LoVo (cell line): ENCODE measurements at places on chromosomes 2 and 18.

GRCh38 chr2:174012347-174013314 is 47.5 kb upstream of the SP3 start:
- DNase-seq = no peak

- no peak for DNase-seq
Observed at GRCh38 chr2:149039213-149039724, 770 bp downstream of the LYPD6B start.

DNA sequence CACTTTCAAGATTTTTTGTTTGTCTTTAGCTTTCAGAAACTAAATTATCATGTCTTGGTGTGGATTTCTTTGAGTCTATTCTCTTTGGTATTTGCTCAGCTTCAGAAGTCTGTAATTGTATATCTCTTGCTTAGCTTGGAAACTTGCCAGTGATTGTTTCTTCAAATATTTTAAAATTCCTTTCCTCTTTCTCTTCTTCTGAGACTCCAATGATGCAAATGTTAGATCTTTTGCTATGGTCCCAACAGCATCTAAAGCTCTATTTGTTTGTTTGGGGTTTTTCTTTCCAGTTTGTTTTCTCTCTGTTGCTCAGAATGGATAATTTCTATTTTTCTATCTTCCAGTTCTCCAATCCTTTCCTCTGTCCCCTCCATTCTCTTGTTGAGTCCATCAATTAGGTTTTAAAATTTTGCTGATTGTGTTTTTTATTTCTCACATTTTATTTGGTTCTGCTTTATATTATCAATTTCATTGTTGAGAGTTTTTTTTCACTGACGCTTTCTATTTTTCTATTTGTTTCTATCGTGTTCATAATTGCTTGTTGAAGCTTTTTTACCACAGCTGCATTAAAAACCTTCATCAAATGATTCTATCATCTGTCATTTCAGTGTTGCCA is 81.5 kb upstream of the DAPL1 start:
- no peak for DNase-seq

DNA sequence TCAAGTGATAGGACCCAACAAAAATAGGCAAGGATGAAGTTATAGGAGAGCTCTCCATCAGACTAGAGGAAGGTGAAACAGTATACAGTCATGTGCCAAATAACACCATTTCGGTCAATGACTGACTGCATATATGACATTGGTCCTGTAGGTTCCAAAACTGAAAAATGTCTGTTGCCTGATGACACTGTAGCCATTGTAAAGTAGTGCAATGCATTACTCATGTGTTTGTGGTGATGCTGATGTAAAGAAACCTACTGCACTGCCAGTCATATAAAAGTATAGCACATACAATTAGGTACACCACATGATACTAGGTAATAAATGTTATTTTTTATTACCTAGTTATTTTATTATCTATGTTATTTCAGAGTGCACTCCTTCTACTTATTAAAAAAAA is 147.9 kb downstream of the GREB1L start:
- no peak for DNase-seq

DNA sequence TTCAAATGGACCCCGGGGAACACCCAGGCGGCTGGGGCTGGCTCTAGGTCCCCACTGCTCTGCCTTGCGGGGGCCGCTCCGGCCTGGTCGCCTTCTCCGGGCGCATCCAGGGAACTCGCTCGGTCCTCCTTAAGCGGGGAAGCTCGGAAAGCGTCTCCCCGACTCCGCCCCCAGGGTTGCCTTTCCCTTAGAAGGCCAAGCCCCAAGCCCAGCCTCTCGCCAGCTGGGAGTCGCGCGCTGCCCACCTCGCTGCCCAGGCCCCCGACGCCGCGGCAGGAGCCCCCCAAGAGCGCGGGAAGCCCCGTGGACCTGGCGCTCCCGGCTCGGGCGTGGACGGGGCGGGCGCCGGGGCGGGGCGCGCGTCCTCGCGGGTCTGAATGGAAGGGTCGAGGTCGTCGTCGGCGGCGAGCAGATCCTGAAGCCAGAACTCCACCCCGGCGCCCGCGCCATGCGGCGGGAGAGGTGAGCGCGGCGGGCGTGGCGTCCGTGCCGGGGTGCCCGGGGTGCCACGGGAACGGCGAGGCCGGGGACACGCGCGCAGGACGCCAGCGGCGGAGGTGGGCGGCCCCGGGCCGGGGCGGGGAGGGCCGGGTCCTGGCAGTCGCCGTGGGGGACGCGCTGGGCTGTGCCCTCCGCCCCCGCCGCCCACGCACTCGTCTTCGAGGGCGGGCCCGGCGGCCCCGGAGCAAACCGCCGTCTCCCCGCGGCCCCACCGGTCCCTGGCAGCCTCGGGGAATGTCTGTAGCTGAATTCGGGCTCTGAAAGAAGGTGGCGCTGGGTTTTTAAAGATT is at the start of gene BOK:
Gene BOK (plus strand): TSS at position 214 of the 791 bp plus-strand sequence. CDS start 739 bp downstream, outside the sequence.
- peak; percentile 76 for DNase-seq

DNA sequence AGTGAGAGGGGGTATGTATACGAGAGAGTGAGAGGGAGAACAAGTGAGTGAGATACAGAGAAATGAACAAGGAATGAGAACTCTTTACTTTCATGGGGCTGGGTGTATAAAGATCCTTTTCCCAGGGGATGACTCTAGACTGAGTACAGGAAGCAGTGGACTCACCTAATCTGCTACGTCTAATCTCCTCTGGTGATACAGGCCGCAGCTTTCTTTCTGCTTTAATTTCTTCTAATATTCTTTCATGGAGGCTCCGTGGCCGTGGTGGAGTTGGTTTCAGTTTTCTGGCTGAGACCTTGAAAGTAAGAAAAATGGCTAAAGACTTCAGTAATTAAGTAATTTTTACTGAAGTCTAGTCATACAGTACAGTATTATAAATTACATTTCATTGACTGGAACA is 85.2 kb downstream of the PRELID3A start:
- no peak for DNase-seq

DNA sequence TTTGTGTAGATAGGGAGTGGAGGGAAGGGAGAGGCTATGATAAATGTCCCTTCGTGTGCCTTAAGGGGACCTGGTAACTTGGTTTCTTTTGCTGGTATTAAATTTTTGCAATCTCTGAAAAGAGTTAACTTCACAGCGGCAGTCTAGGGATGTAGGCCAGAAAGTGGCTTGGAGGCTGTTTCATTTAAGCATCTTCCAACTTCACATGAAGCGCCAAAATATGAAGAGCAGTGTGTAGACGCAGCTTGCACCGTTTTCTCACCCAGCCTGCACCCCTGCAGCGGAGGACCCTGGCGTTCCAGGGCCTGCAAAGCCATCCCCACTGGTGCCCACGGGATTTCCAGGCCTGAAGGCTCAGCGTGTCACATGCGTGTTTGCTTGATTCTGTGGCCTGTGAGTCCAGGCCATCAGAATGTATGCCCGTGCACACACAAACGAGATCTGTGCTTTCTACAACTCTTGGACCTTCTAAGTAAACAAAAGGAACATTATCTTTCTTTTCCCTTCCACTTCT is 87.2 kb upstream of the EPB41L3 start:
- DNase-seq = no peak

- no peak for DNase-seq
Observed at GRCh38 chr2:213175673-213176247, 24.3 kb upstream of the IKZF2 start.

DNA sequence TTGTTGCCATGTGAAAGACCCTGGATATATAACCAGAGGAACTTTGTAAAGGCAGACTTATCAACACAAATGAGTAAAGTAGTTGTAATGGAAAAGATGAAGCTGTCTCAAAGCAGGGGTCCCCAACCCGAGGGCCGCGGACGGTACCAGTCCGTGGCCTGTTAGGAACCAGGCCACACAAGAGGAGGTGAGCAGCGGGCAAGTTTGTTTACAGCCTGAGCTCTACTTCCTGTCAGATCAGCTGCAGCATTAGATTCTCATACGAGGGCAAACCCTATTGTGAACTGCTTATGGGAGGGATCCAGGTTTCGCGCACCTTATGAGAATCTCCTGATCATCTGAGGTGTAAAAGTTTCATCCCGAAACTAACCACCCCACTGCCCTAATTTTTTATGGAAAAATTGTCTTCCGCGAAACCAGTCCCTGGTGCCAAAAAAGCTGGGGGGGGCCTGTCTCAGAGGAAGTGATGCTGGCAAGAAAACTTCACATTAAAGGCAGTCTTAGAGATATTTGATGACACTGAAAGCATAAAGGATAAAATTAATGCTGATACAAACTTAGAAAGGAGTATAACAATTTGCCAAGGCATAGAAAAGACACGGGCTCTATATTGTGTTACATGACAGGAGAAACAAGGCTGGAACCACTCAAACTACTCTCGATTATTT is 57.5 kb upstream of the MSTN start:
- no peak for DNase-seq

DNA sequence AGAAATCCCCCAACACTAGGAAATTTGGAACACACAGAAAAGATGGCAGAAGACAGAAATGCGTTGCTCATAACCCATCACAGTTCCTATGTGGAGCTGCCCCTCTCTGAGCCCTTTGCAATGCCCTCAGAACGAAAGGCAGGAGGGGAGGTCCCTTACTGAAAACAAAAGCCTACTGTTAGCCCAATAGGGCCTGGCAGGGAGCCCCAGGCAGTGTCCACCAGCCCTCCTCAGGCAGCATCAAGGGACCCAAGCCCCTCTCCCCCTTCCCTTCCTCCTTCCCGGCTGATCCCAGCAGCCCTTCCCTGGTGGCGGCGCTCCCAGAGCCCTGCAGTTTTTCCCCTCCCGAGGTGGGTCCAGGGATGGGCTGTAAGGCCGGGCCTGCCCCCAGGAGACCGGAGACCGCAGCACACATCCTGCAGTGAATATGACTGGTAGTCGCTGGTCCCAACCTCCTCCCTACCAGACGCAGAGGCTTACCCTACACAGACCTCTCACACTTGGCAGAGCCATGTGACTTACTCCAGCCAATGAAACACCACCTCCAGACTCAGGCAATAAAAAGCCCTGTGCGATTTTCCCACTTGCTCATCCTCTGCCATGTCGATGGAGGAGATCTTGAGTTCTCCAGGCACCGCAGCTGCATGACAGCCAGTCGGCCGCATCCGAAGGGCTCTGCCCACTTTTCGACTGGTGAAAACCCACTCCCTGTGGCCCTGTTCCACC is 19.4 kb upstream of the DUSP2 start:
- no peak for DNase-seq

GRCh38 chr2:62099523-62100175 is 96.3 kb upstream of the B3GNT2 start:
- DNase-seq = no peak

DNA sequence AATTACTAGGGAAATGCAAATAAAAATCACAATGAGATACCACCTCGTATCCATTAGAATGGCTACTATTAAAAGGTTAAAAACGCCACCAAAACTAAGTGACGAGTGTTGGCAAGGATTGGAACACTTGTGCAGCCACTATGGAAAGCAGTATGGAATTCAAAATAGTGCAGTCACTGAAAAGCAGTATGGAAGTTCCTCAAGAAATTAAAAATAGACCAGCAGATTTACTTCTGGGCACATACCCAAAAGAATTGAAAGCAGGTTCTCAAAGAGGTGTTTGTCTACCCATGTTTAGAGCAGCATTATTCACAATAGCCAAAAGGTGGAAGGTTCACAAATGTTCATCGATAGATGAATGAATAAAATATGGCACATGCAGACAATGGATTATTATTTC is 149.7 kb upstream of the STON1 start:
- DNase-seq = no peak

DNA sequence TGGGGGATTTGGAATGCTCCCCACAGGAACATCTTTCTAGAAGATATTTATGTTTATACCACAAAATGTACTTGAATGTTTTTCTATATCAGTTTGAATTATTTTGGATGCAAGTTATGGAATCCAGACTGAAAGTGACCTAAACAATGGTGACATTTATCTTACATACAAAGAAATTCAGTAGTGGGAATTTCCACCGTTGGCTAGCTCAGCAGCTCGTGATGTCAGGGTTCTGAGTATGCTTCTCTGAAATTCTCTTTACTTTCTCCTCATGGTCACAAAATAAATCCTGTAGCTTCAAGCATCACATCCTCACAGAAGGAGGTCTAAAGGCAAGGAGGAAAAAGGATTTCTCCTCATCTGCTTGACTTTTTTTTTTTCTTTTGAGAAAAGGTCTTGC is 105.3 kb downstream of the AKAIN1 start:
- DNase-seq = no peak

DNA sequence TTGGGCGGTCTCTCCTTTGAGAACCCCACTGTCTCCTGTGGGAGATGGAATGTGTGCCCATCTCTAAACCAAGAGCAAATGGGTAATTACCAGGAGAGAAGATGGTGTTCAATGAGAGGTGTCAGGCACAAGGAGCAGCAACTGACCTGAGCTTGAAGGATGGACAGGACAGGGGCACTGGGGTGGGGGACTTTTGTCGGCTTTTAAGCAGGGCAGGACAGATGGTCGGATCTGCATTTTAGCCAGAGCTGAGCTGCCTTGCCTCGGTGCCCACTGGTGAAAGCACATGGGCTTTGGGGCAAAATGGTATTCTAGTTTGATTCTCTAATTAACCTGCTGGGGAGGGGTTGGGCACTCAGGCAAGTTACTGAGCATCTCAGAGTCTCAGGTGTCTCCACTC is 98.0 kb downstream of the INHBB start:
- no peak for DNase-seq

- no peak for DNase-seq
Observed at GRCh38 chr18:3085612-3086011, 72.7 kb upstream of the LPIN2 start.

DNA sequence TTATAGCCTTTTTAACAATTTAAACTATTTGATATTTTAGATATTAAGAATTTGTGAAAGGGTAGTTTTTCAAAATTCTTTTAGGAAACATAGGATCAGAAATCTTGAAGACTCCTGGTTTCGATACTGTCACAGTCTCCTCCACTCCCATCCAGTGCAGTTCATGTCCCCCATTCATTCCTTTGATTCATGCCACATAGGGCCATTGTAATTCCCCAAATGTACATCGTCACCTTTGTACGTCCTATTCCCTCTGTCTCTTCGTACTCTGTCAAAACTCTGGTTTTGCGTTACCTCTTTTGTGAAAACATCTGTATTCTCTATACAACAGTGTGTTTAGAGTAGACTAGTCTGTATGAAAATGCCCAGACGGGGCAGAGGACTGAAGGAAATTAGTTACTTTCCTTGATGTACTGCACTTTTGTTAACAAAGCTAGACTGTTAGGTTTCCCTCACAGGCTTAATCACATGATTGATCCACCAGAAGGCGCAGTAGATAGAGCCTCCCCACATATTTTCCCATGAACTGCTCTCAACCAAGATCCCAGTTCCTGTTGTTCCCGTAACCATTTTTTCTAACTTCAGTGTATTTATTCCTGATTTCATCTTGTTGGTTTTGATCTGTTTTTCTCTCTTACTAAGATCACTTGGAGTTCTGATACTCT is 2.5 kb downstream of the MRPL35 start:
- DNase-seq = no peak

GRCh38 chr2:171367692-171368091 is 66.1 kb downstream of the METTL8 start:
- DNase-seq = no peak
